ENCODE measurements at places on chromosomes 16 and 17.

DNA sequence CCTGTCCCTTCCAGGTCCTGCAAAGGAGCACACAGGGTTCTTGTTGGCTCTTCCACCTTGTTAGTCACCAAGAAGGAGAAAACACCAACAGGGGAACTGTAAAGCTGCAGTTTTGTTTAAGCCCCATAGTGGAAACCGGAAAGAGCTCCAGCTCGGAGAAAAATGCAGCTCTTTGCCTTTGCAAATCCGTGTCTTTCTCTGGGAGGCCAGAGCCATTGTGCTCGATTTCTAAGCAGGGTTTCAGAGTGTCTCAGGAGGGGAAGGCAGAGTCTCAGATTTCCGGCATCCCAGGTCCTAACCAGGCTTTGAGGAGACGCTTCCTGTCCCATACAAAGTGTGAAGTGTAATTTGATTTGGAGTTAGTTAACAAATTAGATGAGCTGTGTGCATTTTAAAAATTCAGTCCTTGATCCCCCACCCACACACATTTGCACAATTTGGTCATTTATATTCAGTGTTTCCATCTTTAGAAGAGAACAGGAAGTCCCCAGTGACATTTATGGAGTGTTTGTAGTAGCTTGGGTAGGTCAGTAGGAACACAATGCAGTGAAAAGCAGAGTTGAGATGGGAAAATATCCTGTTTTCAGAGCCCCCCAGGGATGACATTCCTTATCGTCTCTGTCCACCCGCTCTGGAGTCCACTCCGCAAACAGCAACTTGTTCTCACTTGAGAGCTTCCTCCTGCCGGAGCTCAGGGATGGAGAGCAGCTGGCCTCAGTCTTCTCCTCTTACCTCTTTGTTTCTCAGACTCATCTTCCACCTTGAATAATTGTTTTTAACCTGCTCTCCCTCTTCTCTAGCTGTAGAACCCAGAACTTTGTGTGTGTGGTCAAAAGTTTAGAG, 331.9 kb downstream of the SEC14L1 start:
- DNase-seq: peak; percentile 56

- no peak for DNase-seq
Observed at GRCh38 chr16:29844575-29845331, 18.3 kb downstream of the CDIPT start.

DNA sequence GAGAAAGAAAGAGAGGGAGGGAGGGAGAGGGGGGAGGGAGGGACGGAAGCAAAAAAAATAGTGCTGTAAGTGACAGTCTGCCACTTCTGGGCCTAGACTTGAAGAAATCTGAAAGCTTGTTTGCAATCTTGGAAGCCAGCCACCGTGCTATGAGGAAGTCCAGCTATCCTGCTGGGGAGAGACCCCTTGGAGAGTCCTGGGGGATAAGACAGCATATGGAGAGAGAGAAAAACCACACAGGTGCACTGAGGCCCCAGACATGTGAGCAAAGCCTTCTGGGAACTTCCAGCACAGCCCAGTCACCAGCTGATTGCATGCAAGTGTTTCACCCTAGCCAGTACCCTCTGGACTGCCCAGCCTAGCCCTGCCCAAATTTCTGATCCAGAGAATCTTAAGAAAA, 12.6 kb upstream of the ALOX12B start:
- no peak for DNase-seq

- no peak for DNase-seq
Observed at GRCh38 chr16:17921357-17921978, 415.1 kb downstream of the NPIPA8 start.

DNA sequence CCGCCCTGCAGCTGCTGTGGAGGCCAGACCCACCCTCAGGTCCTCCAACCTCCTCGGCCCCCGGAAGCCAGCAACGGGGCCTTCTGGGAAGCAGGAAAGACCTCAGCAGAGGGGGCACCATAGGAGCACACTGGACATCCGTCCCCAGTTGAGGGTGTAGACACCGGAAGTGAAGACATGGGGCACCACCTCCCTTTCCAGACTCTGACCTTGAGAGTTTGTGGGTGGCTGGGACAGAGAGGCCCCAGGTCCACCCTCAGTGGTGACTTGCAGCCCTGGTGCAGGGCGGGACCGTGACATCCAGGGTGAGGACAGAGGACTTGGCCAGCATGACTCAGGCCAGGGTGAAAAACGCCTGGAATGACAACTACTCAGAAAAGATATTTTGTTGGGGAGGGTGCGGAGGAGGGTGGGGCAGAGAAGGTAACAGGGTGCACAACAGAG, 19.9 kb downstream of the CEP295NL start:
- peak; percentile 72 for DNase-seq

- DNase-seq: no peak
Observed at GRCh38 chr17:82449131-82449882, 1.2 kb downstream of the CYBC1 start.

All from astrocyte (in vitro differentiated cells and primary cell).